ENCODE measurements at places on chromosomes 2 and 18.
A peak's percentile ranks its signal among the peaks of the same experiment; 100 is the strongest.

- DNase-seq = peak; percentile 22
Observed at GRCh38 chr18:40407909-40408308, 1547.1 kb upstream of the PIK3C3 start.

DNA sequence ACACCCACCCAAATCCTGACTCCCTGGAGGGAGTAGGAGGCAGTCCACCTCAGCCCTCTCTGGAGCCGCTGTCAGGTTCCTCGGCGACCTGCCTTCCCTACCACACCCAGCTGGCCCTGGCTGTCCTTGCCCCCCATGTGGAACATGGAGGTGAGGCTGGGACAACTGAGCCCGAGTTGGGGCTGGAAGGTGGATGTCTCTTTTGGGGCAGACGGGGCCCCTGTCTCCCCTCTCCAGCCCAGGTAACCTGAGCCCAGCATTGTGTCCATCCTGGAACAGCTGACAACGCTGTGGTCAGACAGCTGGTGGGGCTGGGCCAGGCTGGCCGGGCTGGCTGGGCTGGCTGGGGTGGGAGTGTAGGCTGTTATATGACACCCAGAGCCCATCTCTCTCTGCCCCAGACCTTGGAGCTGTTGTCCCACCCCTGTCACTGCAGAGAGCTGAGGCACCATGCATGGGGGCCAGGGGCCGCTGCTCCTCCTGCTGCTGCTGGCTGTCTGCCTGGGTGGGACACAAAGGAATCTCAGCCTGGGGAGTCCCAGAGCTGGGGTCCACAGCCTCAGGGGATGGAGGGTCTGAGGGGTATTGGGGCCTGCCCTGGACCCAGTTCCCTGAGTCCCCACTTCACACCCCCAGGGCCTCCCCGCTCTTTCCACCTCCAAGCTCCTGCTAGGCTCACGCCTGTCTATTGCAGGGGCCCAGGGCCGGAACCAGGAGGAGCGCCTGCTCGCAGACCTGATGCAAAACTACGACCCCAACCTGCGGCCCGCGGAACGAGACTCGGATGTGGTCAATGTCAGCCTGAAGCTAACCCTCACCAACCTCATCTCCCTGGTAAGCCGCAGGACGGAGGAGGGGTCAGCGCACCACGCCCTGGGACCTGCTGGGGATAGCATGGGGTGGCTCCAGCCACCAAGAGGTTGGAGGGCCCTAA, at the start of gene CHRNG:
Gene CHRNG, plus strand, starts transcription at position 395 of the 934 bp plus-strand sequence. Its CDS starts 56 bp downstream, at position 451.
- no peak for DNase-seq

GRCh38 chr2:134120733-134121630, 132.9 kb upstream of the MGAT5 start:
- peak; percentile 76 for DNase-seq

DNA sequence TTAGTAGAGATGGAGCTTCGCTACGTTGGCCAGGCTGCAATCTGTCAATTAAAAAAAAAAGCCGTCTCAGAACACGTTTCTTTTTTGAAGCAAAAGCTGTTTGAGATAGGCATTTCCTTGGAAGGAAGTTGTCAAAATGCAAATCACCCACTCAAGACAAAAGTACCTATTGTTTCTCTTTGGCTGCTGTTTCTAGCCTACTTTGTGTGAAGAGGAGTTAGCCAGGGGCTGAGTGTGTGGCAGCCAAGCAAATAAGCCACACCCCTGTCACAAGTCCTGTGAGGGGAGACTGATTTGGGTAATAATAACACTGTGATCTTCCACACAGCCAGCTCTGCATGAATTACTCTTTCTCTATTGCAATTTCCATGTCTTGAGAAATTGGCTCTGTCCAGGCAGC, 47.4 kb upstream of the CDCA7 start:
- no peak for DNase-seq

DNA sequence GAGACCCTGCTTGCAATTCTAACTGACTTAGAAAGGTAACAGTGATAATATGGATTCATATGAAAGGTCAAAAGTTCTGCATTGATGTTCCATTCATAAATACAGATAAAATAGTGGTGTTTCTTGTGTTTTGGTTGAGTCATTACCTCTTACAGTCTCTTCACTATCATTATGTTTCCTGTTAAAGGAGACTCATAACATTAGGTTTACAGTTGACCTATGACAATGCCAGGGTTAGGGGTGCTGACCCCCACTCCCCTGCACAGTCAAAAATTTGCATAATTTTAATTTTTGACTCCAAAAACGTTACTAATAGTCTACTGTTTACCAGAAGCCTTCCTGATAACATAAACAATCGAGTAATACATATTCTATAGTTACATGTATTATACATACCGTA, 75.4 kb downstream of the VRK2 start:
- no peak for DNase-seq

DNA sequence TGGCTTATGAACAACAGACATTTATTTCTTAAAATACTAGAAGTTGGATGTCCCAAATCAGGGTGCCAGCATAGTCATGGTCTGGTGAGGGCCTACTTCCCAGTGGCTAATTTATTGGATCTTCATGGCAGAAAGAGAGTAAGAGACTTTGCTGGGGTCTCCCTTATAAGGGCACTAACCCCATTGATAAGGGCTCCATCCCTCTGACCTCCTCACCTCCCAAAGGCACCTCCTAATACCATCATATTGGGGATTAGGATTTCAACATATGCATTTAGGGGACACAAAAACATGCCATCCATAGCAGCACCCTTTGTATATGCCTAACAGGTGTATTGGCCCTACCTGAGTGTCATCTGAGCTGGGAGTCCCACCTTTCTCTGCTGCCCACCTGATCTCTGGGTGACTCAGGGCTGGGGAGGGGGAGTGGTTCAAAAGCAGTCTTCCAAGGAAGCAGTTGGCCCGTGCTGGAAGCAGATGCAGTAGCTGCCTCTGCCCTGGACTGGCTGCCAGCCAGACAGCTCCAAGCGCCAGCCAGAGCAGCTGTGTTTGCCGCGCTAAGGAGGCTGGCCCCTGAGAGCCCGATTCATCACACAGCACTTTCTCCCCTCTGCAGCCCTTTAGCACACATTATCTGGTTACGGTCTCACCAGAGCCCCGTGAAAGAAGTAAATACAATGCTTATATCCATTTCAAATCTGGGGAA, 84.6 kb downstream of the SMAD7 start:
- DNase-seq = peak; percentile 63

DNA sequence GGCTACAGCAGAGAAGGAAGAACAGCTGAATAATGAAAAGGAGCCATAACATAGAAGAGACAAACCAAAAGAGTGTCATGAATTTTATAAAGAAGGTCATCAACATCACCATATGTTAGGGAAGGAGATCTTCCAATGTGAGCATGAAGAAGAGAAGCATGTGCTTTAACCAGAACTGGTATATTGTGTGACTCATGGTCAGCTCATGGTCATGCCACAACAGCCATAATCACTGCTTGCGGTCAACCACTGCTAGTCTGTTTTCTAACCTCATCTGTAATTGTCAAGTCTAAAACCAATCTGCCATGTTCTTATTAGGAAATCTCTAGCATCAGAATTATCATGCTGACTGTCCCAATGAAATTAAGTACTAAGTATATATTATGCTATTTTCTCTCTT, 204.1 kb upstream of the VRK2 start:
- DNase-seq = no peak

DNA sequence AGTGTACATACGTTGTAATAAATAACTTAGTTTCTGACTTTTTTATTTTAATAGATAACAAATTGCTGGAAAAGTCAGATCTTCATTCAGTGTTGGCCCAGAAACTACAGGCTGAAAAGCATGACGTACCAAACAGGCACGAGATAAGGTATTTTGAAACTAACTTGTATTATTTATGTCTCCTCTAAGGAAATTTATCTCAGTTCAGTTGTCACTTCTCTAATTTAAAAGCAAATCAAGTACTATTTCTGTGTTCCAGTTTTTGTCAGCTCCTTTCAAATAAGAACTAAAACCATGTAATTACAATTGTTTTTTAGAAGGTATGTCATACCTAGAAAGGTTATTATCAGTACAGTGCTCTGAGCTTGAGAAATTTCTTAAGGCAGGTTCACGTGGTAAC, 4.6 kb downstream of the ATG16L1 start:
- DNase-seq = no peak

DNA sequence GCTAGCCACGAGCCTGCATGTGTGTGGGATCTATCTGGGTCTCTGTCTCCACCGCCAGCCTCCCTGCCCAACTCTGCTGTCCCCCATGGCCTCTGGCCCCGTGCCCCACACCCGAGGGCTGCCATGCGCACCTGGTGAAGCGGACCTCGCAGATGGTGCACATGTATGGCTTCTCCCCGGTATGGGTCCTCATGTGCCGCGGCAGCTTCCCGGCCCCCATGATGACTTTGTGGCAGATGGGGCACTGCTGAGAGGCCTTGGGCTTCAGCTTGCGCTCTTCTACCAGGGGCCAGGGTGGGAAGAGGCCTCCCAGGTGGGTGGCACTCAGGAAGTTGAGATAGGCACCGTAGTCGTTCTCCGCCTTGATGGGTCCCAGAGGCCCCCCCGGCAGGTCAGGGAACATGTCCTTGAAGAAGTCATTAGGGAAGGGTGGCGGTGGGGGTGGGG, 109.3 kb upstream of the SMAD2 start:
- no peak for DNase-seq

DNA sequence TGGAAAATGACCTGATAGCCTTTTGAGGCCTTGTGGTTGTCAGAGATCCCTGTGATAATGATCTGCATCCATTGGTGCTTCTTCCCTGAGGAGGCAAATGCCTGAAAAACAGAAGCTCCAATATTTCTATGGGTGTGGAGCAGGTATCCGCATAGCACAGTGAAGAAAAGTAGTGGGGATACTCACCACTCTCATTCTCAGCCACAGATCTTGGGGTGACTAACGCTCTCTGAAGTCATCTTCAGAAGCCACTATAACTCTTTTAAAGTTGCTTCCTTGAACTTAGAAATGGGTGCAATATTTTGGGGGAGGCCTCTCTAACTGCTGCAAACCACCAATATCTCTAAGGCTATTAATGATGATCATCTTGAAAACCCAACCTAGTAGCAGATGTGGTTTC, 46.2 kb downstream of the ARHGAP15 start:
- DNase-seq = no peak

GRCh38 chr2:47551800-47552525, 149.0 kb downstream of the MSH2 start:
- no peak for DNase-seq

DNA sequence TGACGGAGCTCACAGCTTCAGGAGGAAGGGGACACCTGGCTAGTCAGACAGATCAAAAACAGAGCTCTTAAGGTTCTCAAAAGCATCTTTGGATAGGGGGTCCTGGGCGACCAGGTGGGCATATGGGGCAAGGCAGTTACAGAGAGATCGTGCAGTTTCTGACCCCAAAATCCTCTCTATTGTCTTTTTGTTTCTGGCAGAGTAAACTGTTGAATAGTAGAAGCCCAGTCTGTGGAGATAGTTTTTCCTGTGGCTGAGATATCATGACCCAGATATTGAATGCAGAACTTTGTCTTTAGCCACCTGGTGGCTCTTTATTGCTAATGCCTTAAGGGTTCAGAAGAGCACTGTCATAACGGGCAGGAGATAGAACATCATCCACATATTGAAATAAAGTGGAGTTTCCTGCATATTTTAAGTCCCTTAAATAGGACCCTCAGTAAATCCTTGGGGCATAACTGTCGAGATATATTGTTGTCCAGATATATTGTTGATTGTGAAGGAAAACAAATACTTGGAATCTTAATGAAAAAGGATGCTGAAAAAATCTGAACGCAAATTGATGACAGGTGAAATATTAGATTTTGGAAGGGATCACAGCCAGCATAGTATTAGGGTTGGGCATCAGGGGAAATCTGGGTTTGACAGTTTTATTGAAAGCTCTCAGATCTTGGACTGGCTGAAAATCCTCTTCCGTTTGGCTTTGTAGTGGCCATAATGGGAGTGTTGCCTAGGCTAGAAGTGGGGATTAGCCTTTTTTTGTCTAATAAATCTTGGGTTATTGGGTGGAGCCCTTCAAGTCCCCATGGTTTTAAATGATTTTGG, 14.1 kb upstream of the ZDBF2 start:
- peak; percentile 37 for DNase-seq

GRCh38 chr2:72719416-72719815, 106.4 kb downstream of the EXOC6B start:
- DNase-seq = no peak
